Erythroblast (primary cell): ENCODE measurements at places on chromosomes 7 and 10.

DNA sequence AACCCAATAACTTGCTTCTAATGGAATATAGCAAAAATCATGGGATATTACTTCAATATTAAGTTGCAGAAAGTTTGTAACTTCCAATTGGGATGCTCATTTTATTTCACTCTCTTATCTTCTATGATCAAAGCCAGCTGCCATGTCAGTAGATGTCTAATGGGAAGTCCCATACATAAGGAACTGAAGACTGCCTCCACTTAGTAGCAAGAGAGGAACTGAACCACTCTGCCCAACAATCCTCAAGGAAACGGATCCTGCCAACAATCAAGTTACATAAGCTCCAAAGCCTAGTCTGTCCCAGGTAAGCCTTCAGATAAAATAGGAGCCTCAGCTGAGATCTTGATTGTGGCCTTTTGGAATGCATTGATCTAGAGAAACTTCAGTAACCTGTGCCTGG lies 431.5 kb upstream of the PCDH15 start:
- no peak for DNase-seq

DNA sequence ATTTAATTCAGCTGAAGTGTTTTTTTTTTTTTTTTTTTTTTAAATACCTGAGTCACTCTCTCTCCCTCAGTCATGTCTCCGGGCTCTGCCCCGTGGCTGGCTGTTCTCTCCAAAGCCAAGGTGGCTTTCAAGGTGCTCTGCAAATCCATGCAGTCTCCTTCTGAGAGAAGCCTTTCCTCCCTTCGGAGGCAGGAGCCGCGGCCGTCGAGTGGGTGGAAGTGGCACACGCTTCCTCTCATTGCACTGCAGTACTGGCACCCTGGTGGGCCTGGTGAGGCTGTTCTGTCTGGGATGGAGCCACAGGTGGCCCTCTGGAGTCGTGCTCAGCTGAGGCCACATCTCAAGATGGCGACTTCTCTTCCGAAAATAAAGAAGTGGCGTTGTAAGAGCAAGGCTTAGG lies 221.8 kb downstream of the GLRX3 start:
- DNase-seq, result no peak

DNA sequence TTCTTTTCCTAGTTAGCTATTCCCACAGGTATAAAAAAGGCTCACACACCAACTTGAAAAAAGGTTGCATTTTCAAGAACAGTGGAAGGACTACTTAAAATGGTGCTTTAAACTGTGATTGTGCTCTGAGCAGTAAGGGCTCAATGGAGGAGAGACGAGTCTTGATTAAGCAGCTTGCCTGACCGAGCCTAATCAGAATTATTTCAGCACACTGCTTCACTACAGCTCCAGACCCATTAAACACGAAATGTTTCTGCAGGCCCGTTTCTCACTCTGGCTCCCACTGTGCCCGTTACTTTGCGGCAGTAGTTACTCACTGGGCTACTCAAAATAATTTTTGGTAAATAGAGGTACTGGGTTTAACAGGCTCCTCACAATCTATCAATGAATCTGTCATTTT lies 126.0 kb downstream of the NRCAM start:
- no peak for DNase-seq

- DNase-seq, result peak; percentile 25
Measured at GRCh38 chr10:11863353-11864109, 40.4 kb downstream of the PROSER2 start.

GRCh38 chr10:96646751-96647166 lies 59.9 kb upstream of the TM9SF3 start:
- no peak for DNase-seq
